Stimulated activated CD4-positive, alpha-beta T cell treated with anti-CD3 and anti-CD28 coated beads, Interleukin-15, amount 100 ng/mL, for 48 hours (primary cell): ENCODE measurements at places on chromosomes 12 and 14.
A peak's percentile ranks its signal among the peaks of the same experiment; 100 is the strongest.

DNA sequence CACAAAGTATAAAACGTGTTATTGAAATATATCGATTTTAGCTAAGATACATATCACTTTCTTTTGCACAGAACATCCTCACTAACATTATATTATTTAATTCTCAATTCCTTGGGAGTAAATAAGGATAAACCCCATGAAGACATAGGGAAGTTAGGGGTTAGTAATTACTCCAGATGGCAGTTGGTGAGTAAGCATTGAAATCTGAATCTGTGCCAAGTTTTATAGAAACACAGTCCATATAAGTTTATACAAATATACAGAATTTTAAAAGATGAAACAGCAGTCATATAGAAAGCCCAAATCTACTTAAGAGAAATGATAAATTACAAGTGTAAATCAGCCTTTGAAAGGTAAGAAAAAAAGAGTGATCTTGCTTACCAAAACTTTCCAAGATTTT lies 200.4 kb upstream of the SYT10 start:
- DNase-seq: no peak

- no peak for DNase-seq
These were observed 36.9 kb upstream of the FBXO21 start for GRCh38 chr12:117227000-117227653.

- no peak for DNase-seq
These were observed 57.9 kb downstream of the ANO6 start for GRCh38 chr12:45273717-45274271.

- peak; percentile 87 for DNase-seq
These were observed 1.5 kb downstream of the SLC38A2 start for GRCh38 chr12:46370792-46371717.

DNA sequence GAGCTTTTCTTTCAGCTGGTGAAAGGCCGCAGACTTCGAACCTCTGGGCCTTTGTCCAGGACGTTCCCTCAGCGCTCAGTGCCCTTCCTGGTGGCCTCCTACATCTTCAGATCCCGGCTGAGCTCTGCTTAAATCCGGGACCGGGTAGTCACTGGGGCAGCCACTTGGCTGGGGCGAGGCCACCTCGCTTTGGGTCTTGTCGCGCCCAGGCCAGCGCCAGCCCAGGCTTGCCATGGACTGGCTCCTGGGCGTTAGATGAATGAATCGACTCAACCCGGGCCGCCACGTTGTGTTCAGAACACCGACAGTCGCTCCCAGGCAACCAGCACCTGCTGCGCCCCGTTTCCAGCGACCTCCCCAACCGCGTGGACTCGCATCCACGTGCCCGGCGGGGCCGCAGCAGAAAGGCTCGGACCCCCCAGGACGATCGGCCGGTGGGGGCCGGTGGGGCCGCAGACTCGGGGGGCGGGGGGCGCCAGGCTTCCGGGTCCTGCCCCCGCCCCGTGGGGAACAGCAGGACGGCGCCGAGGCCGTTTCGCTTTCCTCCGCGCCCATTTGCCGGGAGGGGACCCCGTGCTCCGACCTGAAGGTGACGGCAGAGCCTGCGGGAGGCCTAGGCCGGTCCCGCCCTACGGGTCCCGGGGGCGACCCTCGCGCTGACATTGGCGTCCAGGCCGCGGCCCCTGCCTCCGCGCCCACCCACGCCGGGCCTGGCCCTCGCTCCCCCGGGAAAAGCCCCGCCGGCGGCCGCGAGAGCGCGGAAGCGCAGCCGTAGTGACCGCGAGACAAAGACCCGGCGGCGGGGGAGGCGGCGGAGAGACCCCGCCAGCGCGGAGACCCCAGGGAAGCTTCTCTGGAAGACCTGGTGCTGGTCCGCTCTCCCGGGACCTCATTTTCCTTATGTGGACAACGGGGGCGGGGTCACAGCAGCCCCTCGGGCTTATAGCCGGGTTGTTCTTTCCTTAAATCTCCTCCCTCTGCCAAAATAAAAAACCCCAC lies 37.3 kb upstream of the RCOR1 start:
- DNase-seq: peak; percentile 32

DNA sequence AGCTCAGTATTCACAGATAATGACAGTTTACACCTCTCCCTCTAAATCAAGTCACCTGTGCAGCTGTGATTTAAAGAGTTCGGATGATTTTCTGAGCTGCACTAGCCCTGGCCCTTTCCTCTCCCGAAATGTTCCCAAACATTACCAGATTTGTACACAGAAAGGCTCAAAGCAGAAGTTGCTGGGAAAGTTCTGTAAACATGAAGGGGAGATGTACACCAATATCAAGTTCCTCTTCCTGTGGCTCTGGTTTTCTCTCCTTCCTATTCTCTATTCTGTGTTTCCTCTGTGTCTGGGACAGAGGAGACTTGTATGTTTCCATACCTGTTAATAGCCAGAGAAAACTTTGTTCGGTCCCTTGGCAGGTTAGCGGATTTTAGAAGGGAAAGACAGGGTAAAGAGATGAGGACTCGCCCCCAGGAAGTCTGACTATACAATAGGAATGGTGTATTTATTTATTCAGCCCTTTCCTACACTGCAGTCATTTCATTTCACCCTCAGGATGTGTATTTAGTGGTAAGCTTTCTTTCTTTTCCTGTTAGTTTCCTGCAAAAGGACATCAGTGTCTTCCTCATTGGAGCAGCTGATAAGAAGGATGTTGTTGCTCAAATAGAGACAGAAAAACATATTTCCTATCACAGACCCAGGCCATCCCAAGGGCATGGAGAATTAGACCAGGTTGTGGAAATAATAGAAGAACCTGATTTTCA lies 7.6 kb upstream of the NUMB start:
- DNase-seq: no peak

GRCh38 chr14:67673451-67673850 lies 981 bp downstream of the VTI1B start:
- DNase-seq: no peak

- DNase-seq: no peak
These were observed 48.7 kb upstream of the ABCC9 start for GRCh38 chr12:21989819-21990412.

- no peak for DNase-seq
These were observed 869.2 kb downstream of the SLC6A15 start for GRCh38 chr12:84043355-84043754.

DNA sequence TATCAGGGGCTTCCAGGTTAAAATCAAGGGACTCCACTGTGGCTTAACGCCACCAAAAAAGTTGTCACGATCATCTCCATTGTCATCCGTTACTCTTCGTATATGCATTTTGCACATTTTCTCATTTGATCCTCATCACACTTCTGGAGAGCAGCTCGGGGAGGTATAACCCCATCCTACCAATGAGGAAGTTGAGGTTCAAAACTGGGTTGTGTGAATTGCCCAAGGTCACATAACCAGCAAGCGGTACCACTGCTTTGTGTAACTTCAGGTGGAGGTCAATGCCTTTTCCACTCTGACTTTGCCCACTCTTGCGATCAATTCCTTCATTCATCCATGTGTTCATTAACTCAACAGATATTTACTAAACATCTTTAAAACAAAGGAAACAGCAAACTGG lies 71.1 kb upstream of the CCND2 start:
- DNase-seq: no peak

DNA sequence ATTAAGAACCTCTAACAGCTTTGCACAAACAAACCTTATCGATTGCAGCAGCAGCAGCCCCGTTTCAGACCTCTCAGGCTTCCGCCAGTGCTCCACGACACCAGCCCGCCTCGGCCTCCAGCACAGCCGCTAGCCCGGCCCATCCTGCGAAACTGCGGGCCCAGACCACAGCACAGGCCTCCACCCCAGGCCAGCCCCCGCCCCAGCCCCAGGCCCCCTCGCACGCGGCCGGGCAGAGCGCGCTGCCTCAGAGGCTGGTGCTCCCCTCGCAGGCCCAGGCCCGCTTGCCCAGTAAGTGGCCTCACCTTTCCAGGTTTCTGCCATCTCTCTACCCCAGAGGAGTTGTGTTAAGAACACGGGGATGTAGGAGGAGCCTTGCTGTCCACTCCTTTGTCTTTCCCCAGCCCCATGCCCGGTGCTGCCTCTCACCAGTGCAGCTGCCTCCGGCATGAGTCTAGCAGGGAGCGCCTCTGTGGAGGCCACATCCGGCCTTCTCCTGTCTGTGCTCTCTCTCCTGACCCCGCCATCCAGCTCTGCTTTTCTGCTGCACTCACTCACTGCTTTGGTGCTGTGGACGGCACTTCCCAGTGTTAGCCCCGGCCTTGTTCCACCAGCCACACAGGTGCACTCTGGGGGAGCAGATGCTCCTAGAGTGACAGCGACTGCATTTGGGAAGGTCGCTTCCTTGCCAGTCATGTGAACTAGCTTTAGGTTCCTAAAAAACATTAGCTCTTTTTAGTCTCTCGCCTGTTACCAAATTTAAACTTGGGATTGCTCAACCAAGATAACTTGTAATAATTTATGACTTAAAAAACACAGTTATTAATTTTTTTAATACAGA lies 71.5 kb downstream of the EP400 start:
- DNase-seq: no peak

GRCh38 chr12:89333564-89334252 lies 18.6 kb downstream of the DUSP6 start:
- DNase-seq: no peak

DNA sequence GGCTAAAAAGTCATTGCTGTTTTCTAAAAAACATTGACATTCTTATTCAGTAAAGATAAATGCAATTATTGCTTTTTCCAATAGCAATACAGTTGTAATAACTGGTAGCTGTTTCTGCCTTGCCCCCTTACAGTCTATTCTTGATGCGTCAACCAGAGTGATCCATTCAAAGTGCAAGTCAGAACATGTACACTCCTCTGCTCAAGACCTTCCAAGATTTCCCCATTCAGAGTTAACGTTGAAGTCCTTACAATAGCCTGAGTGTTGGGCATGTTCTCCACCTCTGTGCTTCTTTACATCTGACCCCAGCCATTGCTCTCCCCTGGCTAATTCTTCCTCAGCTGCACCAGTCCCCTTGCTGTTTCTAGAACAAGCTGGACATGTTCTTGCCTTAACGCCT lies 24.3 kb downstream of the VRK1 start:
- DNase-seq: no peak

GRCh38 chr12:6375269-6376078 lies at the start of gene SCNN1A:
Gene SCNN1A (minus strand): TSS chr12:6375563. CDS start chr12:6374783, 780 bp downstream.
- no peak for DNase-seq

- no peak for DNase-seq
These were observed 679 bp downstream of the BDKRB2 start for GRCh38 chr14:96205059-96205977.

GRCh38 chr12:67449591-67450052 lies 180.5 kb downstream of the CAND1 start:
- no peak for DNase-seq

- DNase-seq: no peak
These were observed 458.8 kb upstream of the NOVA1 start for GRCh38 chr14:27056586-27056985.

- no peak for DNase-seq
These were observed 320.4 kb upstream of the PDE3A start for GRCh38 chr12:20047901-20048300.

GRCh38 chr12:100128512-100128908 lies 14.2 kb downstream of the BLTP3B start:
- no peak for DNase-seq

DNA sequence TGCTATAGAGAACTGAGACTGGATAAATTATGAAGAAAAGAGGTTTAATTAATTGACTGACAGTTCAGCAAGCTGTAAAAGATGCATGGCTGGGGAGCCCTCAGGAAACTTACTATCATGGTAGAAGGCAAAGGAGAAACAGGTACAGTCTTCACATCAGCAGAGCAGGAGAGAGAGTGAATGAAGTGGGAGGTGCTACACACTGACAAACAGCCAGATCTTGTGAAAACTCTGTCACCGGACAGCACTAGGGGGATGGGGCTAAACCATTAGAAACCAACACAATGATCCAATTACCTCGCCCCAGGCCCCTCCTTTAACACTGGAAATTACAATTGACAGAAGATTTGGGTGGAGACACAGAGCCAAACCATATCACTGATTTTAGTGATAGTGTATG lies 682.4 kb downstream of the SLC16A7 start:
- no peak for DNase-seq

GRCh38 chr12:7709969-7710675 lies 1.1 kb upstream of the DPPA3 start:
- no peak for DNase-seq

- no peak for DNase-seq
These were observed 68.0 kb downstream of the KIF26A start for GRCh38 chr14:104206281-104206904.
